Hepatocyte (in vitro differentiated cells): ENCODE measurements at places on chromosomes 1 and 21. TPM values are rescaled to one million over a fixed set of nuclear protein-coding genes. Genes with fewer than 3 reads are reported as not detected.

GRCh38 chr1:243529512-243529911 lies 273.7 kb downstream of the SDCCAG8 start:
- H3K4me1 ChIP-seq: no peaks in the 10 kb centered on the region
- no peak overlapping the region for H3K4me3 ChIP-seq
- no peak for DNase-seq
- H3K27ac ChIP-seq: no peak overlapping the region

DNA sequence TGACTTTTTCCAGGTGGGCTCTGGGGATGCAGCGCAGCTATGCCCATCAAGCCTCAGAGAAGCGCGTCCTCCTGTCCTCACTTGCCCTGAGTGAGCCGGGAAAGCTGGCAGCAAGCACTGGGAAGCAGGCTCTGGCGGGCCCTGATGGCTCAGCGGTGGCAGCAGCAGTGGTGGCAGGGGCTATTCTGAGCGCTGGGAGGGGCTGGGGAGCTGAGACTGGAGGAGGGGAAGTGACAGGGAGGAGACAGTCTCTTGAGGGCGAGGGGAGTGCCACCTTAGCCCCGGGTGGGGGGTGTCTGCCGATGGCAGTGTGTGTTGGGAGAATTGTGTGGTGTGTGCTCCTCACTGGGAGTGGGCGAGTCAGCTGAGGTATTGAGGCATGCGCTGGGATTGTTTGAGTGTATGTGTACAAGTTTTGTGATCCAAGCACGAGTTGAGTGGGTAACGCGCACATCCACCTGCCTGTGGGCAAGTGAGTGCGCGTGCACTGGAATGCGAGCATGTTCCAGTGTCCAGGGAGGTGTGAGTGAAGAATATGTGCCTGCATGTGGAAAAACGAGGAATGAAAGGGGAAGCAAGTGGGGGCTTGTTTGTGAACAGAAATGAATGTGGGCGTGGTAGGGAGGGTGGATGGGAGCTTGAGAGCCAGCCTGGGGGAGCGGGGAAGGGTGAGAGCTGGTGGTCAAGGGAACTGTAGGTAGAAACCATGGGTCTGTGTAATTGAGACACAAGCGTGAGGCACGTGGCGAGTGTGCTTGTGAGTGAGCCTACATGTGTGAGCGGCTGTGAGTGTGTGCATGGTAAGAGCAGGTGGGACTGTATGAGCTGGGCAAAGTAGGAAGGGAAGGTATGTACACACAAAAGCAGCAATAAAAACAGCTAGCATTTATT lies 2.9 kb upstream of the FOXO6 start:
- H3K4me3 ChIP-seq: no peak overlapping the region
- peaks cover 34% of the 10 kb centered on the region for H3K4me1 ChIP-seq
- H3K27ac ChIP-seq: peak overlapping the region; percentile 33
- peaks cover 13% of the 10 kb centered on the region for H3K27me3 ChIP-seq
- H3K36me3 ChIP-seq: no peaks in the 10 kb centered on the region

DNA sequence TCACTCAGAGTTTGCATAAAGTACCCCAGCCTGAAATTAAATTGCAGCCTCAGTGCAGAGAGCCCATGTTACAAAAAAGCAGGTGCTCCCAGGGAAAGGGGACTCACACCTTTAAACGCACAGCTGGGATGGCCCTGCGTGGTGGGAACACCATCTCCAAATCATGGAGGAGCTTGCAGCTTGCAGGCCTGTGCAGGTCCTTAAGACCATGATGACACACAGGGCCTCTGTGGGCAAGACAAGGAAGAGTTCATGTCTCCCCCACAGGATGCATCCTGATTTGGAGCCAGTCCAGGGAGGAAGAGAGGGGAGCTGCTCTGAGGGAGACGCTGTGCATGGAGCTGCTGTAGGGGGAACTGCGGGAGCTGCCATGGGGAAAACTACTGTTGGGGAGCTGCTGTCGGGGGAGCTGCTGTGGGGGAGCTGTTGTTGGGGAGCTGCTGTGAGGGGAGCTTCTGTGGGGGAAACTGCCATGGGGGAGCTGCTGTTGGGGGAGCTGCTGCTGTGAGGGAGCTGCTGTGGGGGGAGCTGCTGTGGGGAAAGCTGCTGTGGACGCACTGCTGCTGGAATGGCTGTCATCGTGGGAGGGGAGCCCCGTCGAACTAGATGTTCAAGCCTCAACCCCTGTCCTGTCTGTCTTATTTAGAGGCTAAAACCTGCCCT lies 113.9 kb downstream of the MATN1 start:
- H3K4me3 ChIP-seq: no peak overlapping the region
- H3K27me3 ChIP-seq: no peaks in the 10 kb centered on the region
- no peaks in the 10 kb centered on the region for H3K36me3 ChIP-seq
- no peak overlapping the region for H3K27ac ChIP-seq
- DNase-seq: no peak

GRCh38 chr1:28865997-28866650 lies 48.2 kb upstream of the EPB41 start:
- H3K27me3 ChIP-seq: no peaks in the 10 kb centered on the region
- peaks cover 4% of the 10 kb centered on the region for H3K4me1 ChIP-seq
- H3K27ac ChIP-seq: no peak overlapping the region

GRCh38 chr1:212234431-212235395 lies 50.5 kb upstream of the PPP2R5A start:
- H3K4me3 ChIP-seq: no peak overlapping the region
- H3K27ac ChIP-seq: peak overlapping the region; percentile 48
- no peaks in the 10 kb centered on the region for H3K36me3 ChIP-seq
- H3K4me1 ChIP-seq: peaks cover 32% of the 10 kb centered on the region
- DNase-seq: peak; percentile 73

Gene B4GALT3
- total RNA-seq: 32.2 and 36.0 TPM in 2 replicates

DNA sequence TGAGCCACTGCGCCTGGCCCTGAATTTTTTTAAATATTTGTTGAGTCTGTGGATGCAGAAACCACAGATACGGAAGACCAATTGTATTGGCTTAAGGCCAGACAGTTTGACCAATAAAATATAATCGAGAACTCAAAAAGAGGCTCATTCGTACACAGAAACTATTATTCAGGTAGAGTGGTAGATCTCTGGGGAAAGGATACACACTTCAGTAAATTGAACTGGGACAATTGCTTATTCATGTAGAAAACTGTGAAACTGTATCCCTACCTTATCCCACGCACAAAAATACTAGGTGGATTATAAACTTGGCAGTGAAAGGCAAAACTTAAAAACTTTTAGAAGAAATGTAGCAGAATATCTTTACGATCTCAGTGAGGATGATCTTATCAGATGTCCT lies 25.0 kb upstream of the SHE start:
- H3K36me3 ChIP-seq: no peaks in the 10 kb centered on the region
- no peak for DNase-seq
- no peaks in the 10 kb centered on the region for H3K4me1 ChIP-seq
- H3K27me3 ChIP-seq: no peaks in the 10 kb centered on the region
- H3K4me3 ChIP-seq: no peak overlapping the region

DNA sequence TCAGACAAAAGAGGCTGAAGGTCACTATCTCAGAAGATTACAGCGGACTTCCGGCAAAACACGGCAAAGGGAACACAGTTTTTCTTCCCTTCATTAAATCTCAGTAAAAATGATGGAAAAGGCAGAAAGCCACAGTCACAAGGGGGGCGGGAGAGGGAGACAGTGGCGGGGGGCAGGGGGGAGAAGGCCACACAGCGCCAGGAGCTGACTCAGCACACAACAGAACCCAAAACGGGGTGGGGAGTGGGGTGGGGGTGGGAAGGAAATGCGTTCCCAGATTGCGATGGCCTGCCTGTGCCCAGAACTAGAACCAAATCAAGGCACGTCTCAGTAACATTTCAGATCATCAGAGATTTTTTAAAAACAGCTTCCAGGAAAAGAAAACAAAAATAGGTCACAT lies 13.4 kb downstream of the CFAP74 start:
- no peaks in the 10 kb centered on the region for H3K27me3 ChIP-seq
- no peaks in the 10 kb centered on the region for H3K36me3 ChIP-seq
- DNase-seq: no peak
- H3K27ac ChIP-seq: peak overlapping the region; percentile 70

Gene MATN1
- 0.47 and 2.0 TPM in 2 replicates for total RNA-seq
